ENCODE measurements at places on chromosomes 2 and 18.

- DNase-seq = no peak
Observed at GRCh38 chr18:41993151-41993550, 38.1 kb downstream of the PIK3C3 start.

DNA sequence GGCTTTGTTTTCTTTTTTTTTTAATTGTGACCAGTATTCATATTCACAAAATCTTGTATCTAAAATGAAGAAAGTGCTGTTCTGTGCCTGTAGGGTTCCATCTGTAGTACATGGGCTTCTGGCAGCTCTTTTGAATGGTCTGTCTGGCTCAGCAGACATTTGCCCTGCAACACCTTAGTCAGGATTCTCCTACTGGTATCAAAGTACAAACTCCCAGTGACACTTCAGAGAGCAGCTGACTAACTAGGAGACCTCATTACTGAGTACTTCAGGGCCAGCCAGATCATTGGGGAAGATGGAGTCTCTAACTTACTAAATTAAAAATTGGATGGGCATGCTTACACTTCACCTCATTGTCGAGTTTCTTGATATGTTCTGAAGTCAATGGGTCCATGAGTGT lies 39.7 kb downstream of the GRHL1 start:
- DNase-seq = no peak

GRCh38 chr2:2683606-2684224 lies 352.6 kb upstream of the MYT1L start:
- no peak for DNase-seq

- no peak for DNase-seq
Observed at GRCh38 chr2:156512451-156512850, 76.3 kb downstream of the GPD2 start.

- no peak for DNase-seq
Observed at GRCh38 chr2:25566094-25566493, 107.3 kb downstream of the DTNB start.

GRCh38 chr2:64177315-64177714 lies 33.1 kb upstream of the PELI1 start:
- DNase-seq = no peak

DNA sequence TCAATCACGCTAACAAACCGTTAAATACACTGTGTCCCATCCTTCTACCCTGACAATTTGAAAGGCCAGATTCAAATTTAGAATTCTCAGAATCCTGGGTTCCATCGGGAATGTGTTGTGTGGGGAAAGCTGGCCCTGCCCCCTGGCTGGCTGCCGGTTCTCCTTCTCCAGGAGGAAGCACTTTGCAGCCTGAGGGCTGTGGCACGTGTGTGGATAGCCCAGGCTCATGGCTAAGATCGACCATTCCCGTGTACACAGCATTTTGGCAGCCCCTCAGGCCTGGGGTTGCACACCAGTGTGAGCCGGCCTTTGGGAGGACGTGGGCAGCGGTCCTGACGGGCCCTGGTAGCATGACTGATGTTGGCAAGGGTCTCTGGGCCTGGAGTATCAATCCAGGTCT lies 51.0 kb upstream of the ROCK2 start:
- no peak for DNase-seq

- DNase-seq = no peak
Observed at GRCh38 chr18:2236232-2236631, 335.1 kb downstream of the METTL4 start.

- DNase-seq = no peak
Observed at GRCh38 chr2:100260712-100261620, 61.3 kb downstream of the LONRF2 start.

GRCh38 chr2:9071032-9071431 lies 67.5 kb upstream of the MBOAT2 start:
- DNase-seq = no peak

DNA sequence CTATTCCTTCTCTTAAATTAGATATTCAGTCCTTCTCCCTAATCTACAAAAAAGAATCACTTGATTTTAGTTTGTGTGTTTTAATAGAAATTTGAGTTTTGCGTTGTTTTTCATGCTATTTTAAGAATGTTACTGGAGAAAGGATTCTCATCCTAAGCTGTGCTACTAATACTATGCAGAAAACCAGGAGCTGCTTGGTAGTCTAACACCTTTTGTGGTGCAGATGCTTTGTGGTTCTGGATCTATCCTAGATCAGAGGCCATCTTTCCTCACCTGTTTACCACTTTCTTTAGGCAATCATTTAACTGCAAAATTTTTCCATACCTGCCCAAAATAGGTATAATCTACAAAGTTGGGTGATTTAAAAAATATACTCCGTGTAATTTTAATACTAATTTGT lies 823.6 kb downstream of the CPS1 start:
- DNase-seq = no peak

DNA sequence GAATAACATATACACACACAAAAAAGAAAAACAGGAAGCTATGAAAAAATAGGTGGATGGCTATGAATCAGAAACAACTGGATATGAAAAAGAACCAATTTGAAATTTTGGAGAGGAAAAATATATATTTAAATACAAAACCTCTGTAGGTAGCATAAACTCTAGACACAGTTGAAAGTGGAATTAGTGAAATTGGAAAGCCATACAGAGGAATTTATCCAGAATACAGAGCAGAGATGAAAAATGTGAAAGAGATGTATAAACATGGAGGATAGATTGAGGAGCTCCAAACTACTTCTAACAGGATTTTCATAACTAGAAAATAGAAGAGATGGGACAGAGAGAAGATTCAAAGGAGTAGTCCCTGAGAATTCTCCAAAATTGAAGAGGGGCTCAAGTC lies 168.8 kb downstream of the SEPTIN10 start:
- DNase-seq = no peak

- no peak for DNase-seq
Observed at GRCh38 chr2:9439536-9439935, 16.1 kb downstream of the CPSF3 start.

DNA sequence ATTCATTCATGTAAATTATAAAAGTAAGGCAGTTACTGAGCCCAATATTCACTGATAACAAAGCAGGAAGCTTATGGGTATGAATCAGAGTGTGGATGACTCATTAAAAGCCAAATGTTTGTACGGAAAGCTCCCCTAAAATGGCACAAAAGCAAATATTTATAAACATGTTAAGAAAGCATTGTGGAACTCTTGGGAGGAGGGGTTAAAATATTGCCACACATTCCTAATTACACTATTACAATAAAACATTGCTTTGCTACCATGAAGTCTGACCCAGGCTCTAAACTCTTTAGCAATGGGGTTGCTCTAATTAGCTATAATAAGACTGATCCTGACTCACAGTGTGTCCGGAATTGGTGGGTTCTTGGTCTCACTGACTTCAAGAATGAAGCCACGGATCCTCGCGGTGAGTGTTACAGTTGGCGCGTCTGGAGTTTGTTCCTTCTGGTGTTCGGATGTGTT lies 110.9 kb downstream of the NAB1 start:
- no peak for DNase-seq

- no peak for DNase-seq
Observed at GRCh38 chr18:36199691-36200295, 12.5 kb downstream of the MOCOS start.

DNA sequence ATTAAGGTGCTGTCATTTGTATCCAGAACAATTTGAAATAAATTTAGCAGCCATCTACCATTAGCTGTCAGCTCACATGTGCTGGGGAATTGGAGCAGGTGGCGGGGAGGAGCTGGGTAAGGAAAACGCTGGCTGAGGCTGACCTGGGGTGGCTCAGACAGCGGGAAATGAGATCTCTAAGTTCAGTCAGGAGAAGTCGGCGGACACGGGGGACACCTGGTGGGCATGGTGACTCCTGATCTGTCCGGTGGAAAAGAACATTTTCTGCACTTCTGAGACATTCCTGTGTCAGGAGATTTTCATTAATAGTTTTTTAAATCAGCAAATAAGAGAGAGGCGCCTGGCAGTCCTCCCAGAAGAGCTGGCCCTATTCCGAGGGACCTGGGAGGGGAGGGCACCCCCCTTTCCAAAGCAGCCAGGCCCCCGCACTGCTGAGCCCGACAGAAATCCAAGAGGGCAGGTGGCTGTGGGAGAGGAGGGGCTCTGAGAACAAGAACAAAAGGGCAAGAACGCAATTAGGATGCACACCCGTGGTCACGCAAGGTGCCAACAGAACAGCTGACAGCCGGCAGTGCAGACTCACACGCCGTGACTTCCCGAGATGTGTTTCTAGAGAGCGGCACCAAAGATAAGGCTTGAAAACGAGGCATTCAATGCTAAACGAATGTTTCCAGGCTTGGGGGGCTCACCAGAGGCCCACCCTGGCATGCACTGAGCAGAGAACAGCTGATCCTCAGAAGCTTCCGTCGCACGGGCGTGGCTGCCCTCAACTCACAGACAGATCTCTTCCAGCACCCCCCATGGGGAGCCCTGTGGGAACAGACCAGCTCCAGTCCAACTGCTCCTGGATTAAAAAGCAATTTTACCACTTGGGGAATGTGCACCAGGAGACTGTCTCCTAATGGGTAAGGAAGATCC lies 26.4 kb downstream of the SLC66A2 start:
- DNase-seq = no peak

DNA sequence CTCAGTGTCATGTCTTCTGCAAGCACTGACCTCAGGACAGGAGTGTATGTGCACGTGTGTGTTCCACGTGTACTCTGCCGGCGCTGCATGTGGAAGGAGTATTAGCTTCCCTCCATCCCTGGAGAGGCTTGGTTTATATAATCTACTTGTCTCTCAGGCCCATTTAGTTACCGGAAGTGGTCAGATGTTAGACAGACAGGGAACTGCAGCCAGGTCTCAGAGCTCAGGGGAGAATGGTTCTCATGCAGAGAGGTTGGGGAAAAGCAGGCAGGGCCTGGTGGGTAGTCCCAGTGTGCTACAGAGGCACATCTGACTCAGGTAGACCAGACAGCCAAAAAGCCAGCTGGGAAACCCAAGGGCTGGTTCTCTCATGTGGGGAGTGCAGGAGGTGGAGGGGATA lies 167.9 kb downstream of the CTIF start:
- no peak for DNase-seq

Measured in activated CD8-positive, alpha-beta memory T cell treated with anti-CD3 and anti-CD28 coated beads for 1 hour (primary cell).